ENCODE measurements at places on chromosomes 7 and 10. TPM values are rescaled to one million over a fixed set of nuclear protein-coding genes. Genes with fewer than 3 reads are reported as not detected.

The ASAH2B gene
- 3.9 TPM for polyA plus RNA-seq

The PLXDC2 gene
- polyA plus RNA-seq = not detected

The CRCP gene
- 32.1 TPM for polyA plus RNA-seq

The AGBL3 gene
- 0.51 TPM for polyA plus RNA-seq

The CPXM2 gene
- not detected for polyA plus RNA-seq

The ZNF365 gene
- polyA plus RNA-seq = not detected

The PRRT4 gene
- polyA plus RNA-seq = 0.27 TPM

The ASAH2 gene
- 3.9 TPM for polyA plus RNA-seq

The MMD2 gene
- polyA plus RNA-seq = not detected

The CEP55 gene
- not detected for polyA plus RNA-seq

All from naive thymus-derived CD4-positive, alpha-beta T cell (primary cell).